ENCODE measurements at places on chromosomes 5 and 9.

DNA sequence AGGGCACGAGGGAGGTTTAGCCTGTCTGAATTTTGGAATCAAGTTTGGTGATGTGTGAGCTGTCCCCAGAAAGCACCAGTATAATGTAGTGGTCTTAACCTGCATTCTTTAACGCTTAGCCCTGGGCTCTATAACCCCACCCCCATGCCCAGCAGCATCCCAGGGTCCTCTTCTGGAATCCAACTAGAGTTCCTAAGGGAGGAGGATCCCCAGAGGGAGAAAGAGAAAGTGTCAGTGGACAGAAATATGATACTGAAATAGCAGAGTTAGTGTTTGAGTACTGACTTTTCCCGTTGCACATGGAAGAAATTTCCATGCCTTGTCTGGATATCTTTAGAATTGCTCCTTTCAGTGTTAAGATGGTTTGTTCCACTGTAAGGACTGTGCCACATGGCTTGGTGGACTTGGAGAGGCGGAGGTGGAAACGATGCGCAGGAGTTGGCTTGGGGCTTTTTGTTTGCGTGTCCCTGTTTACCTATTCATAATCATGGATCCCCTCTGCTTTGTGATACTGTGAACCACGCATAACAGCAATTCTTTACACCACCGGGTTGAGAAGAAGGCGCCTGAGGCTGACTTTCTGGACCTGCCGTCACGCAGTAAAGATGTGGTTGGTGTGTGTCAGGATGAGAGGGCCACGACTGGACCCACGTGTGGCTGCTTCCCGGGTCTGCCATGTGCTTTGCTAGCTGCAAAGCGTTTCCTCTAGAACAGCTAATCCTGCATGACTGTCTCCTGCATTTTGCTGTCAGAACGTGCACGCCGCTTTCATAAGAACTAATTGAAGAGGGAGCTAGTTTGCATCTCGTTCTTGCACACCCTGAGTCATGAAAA is 142.3 kb downstream of the SMARCA2 start:
- no peak for DNase-seq

DNA sequence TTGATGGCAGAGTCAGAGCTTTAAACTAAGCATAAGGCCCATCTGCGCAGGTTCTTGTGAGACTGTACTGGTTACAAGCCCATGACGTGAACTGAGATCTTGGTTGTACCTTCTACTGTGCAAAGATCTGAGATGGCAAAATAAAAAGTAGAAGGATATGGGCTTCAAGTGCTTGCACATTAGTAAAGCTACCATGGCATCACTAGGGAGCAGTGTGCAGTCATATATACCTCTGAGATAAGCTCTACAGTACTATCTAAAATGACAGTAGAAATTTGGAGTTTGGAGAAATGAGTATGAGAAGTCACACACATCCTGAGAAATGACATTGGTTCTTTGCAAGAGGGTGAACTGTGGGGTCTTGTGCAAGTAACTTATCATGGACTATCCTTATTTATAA is 408.2 kb upstream of the PRR16 start:
- no peak for DNase-seq

GRCh38 chr9:70080481-70081119 is 37.0 kb downstream of the MAMDC2 start:
- no peak for DNase-seq

- no peak for DNase-seq
Observed at GRCh38 chr9:22649384-22649783, 202.8 kb downstream of the DMRTA1 start.

DNA sequence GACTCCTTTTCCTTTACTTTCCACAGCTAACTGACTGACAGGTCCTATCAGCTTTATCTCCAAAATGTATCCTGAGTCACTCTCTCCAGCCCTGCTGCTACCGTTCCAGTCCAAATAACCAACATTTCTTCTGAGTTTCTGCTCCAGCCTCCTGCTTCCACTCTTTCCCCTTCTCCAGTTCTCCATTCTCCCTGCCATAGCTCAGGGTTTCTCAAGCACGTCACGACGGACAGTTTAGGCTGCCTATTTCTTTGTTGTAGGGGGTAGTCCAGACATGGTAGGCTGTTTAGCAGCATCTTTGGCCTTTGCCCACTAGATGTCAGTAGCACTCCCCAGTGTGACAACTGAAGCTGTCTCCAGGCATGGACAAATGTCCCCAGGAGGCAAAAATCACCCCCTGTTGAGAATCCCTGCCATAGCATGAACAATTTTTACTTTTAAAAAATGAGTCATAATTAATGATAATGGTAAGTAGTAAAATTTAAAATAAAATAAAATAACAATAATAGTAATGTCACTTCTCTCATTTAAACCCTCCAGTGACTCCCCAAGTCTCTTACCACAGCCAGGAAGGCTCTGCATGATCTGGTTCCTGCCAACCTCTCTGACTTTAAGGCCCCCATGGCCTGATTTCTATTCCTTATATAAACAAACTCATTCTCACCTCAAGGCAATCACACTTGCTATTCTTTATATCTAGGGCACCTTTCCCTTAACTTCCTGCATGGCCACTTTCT is 105.4 kb upstream of the FER start:
- peak; percentile 6 for DNase-seq

DNA sequence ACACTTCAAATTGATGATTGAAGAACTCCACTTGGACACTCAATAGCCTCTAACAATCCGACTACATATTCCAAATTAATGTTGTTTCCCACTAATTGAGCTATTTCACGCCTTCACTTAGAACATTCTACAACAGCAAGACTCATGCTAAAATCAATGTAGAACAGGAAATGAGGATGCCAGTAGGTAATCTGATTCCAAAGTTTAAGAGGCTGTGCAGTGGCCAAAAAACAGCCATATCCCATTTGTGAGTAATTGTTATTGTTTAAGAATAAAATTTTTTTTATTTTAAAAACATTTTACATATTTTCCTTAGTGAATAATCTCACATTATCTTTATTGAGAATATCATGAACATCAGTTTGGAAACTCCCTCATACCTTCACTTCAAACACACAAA is 35.7 kb upstream of the GHR start:
- DNase-seq, result no peak

- no peak for DNase-seq
Observed at GRCh38 chr5:74257060-74257527, 383.4 kb downstream of the ENC1 start.

- no peak for DNase-seq
Observed at GRCh38 chr9:137834846-137835546, 42.6 kb upstream of the CACNA1B start.

GRCh38 chr9:4359016-4359415 is 59.1 kb upstream of the GLIS3 start:
- no peak for DNase-seq

DNA sequence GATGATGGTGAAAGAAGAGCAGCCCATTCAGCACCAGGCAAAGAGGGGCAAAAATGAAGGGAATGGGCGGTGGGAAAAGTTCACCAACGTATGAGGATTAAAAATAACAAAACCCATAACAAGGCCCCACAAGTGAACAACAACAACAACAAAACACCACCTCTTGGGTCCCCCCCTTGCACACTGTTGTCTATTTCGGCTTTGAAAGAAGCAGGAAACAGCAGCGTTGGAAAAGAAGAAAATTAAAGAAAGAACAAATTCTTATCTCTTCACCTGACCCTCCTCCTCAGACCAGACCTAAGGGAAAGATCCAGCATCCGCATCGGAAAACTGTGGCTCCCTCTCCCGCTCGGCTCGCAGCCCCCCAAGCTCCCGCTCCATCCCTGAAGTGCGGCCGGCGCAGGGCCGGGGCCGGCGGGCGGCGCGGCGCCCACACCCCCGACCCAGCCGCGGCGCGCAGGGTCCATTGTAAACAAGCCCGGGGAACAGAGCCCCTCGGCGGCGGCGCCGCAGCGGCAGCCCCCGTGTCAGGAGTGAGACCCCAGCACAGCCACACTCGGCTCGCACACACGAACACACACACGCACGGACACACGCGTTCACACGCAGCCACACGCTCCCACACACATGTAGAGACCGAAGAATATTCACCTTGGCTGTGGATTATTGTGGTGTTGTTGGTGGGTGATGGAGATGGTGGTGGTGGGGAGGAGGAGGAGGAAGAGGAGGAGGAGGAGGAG is 535 bp downstream of the RFX3 start:
- no peak for DNase-seq

- no peak for DNase-seq
Observed at GRCh38 chr5:93777620-93778019, 36.2 kb upstream of the POU5F2 start.

DNA sequence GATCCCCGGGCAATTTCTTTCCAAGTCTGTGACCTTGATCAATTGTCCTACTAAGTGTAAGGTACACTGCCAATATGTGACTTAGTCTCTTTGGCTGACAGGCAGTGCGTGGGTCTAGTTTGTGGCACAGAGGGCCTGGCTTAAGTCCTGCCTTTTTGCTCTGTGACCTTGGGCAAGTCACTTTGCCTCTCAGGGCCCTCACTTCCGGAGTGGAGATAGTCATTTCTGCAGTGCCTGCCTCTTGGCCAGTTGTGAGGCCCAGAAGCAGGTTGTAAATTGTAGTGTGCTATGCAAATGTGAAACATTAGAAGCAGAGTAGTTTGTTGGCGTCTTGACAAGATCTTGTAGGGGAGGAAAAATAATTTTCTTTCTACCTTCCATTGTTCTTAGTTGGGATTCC is 39.0 kb downstream of the KIF4B start:
- DNase-seq, result no peak

GRCh38 chr9:86413971-86414880 is 60.0 kb upstream of the TUT7 start:
- no peak for DNase-seq

DNA sequence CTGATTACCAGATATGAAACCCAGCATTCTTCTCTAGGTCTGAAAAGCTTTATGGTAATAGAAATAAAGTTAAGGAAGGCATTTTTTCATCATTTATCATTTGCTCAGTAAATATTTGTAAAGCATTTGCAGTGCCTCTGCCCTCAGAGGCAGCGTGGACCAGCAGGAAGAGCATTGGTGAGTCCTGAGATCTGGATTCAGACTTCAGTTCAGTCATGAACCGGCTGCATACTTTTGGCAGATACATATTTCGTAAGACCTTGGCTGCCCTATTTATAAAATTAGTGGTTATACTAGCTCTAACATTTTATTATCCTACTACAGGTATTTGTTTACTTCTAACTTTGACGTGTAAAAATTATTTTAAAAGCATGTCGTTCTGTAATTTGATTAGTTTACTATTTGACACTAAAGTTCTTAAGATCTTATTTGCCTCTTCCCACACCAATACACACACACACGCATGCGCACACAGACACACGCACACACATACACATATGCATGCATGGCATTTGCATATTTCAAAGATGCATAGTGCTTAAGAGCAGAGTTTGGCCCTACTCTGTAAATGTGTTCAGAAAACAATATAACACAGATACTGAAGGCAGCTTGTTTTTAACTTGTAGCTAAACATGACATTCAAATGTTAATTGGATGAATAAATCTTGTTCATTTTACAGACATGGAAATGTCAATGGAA is 101.9 kb downstream of the RPS23 start:
- DNase-seq, result no peak

- DNase-seq, result no peak
Observed at GRCh38 chr9:125650271-125650737, 56.7 kb downstream of the MAPKAP1 start.

- no peak for DNase-seq
Observed at GRCh38 chr5:102107865-102108264, 188.2 kb downstream of the SLCO4C1 start.

DNA sequence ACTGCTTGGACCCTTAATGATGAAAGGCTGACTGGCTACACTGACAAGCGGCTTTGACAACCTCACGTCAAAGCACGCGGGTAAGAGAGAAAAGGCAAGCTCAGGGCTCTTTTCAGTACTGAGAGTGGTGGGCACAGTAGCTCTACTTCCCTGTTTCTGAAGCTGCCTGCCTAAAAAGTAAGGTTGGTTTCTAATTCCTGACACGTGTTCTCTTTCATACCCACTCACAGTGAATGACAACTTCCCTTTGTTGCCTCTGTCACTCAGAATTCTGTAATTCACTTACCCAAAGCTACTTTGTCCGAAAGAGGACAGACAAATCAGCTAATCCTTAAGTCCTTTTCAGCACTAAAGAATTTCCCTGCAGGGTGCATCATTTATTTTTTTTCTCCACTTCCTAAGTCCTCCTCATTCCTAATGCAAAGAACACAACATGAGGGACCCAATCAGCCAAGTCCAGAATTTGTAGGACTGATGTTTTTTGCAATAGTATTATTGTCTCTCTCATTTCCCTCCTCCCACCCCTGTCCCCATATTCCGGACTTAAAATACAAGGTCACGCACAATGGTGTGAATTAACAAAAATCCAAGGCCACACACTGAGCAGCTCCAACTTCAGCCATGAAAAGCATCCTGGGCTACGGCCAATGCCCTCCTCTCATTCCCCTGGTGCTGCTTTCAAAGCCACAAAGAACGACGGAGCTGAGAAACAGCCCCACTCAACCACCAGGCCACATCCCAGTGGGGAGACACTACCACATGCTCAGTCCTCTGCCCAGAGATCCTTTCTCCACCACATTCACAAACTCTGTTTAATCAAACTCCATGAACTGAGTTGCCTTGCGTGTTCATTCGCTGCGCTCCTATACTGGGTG is 221.0 kb downstream of the TSSK1B start:
- no peak for DNase-seq

DNA sequence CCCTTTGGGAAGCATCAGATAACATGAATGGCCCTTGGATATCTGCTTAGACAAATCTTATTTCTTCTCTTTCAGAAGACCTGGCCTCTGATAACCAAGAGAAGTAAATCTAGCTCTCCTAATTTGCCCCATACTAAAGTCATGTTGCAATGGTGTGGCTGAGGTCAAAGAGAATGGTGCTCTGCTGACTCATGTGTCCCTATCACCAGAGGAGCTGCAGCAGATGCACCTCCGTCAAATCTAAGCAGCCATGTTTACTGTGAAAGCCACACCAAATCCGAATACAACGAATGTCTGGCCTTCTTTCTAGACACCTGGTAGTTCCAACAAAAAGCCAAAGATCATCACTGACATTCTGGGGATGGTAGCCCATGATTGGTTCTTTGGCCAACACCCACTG is 23.2 kb downstream of the RETREG1 start:
- no peak for DNase-seq

GRCh38 chr9:17782430-17783149 is 203.7 kb downstream of the SH3GL2 start:
- DNase-seq, result no peak

DNA sequence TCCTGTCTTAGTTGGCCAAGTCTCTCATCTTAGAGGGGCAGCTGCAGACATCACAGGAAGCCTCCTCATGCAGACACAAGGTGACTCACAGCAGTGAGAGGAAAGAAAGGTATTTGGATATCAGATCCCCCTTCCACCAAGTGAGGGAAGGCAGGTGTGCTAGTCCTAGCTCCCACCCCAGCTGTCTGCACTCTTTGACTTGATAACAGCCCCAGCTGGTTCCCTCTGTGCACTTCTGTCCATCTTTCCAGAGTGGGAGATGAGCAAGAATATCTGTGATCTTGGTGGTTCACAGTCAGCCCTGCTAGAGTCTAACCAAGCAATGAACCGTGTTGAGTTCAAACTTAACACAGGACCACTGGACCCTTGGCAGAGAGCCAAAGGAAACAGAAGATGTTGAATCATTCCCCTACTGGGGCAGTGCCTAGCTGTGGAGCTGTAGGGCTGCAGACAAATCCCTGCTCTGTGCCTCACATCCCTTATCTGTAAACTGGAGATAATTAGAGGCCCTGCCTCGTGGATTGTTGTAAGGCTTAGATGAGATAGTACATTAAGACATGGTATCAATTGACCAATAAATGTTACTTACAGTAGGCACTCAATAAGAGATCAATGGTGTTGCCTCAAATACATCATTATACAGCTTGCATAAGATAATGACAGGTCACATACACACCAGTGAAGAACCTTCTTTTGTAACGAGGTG is 39.1 kb downstream of the SH3RF2 start:
- no peak for DNase-seq

Measured in stimulated activated naive CD4-positive, alpha-beta T cell (primary cell).